ENCODE measurements at places on chromosomes 3 and 15.

- no peak for DNase-seq
Observed at GRCh38 chr3:153437666-153438065, 275.6 kb downstream of the RAP2B start.

- DNase-seq, result no peak
Observed at GRCh38 chr3:187698499-187699399, 3.6 kb downstream of the RTP2 start.

GRCh38 chr15:59313641-59314332, 58.9 kb downstream of the MYO1E start:
- DNase-seq, result no peak

DNA sequence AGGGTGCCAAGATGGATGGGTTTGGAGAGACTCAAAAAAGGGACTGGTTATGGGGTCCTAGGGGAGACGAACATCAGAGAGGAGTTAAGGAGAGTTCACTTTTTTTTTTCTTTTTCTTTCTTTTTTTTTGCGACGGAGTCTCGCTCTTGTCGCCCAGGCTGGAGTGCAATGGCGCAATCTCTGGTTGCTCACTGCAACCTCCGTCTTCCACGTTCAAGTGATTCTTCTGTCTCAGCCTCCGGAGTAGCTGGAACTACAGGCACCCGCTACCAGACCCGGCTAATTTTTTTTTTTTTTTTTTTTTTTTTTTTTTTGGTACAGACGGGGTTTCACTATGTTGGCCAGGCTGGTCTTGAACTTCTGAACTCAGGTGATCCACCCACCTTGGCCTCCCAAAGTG, 1.2 kb downstream of the SPINT1 start:
- DNase-seq, result no peak

- DNase-seq, result no peak
Observed at GRCh38 chr3:150806185-150806835, 43.3 kb upstream of the SIAH2 start.

DNA sequence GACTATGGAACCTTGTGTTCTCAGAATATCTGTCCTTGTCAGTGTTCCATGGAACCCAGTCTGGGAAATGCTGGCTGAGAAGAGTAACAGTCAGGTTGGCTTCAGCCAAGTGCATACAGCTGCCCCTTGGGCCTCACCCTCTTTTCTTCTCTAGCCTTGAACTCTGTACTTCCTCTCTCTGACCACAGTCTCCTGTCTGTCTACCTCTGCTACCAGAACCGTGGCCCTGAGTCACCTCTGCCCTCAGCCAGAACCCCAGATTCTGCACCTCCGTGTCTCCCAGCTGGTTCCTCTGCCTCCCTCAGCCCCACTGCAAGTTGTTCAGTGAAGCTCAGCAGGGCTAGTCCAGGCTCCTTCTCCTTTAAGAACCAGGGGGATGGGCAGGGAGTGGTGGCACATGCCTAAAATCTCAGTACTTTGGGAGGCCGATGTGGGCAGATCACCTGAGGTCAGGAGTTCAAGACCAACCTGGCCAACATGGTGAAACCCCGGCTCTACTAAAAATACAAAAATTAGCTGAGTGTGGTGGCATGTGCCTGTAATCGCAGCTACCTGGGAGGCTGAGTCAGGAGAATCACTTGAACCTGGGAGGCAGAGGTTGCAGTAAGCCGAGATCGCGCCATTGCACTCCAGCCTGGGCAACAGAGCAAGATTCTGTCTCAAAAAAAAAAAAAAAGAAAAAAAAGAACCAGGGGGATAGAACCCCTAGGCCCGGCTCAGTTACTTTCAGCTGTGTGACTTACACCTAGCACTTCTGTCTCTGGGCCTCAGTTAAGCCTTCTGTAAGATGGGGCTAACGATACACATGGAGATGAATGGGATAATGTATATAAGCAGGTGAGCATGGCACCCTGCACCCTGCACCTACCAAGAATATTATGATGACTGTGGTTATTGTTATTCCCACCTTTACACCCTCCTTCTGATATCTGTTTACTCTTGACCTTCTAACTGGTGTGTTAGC, 24.3 kb upstream of the TATDN2 start:
- DNase-seq, result peak; percentile 45

DNA sequence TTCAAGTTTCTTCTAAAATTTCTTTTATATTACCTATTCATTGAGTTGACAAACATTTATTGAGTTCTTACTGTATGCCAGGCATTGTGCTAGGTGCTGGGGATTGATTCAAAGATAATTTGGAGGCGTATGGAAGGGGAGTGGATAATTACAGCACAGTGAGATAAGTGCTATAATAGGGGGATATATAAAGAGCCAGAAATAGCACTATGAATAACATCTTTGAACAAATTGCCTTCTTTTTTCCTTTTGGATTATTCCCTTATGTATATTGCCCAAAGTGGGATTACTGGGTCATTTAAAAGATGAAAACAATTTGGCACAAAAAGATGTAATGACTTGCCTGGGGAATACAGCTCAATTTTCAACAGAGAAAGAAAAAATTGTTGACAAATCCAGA, 64.6 kb downstream of the LPP start:
- no peak for DNase-seq

DNA sequence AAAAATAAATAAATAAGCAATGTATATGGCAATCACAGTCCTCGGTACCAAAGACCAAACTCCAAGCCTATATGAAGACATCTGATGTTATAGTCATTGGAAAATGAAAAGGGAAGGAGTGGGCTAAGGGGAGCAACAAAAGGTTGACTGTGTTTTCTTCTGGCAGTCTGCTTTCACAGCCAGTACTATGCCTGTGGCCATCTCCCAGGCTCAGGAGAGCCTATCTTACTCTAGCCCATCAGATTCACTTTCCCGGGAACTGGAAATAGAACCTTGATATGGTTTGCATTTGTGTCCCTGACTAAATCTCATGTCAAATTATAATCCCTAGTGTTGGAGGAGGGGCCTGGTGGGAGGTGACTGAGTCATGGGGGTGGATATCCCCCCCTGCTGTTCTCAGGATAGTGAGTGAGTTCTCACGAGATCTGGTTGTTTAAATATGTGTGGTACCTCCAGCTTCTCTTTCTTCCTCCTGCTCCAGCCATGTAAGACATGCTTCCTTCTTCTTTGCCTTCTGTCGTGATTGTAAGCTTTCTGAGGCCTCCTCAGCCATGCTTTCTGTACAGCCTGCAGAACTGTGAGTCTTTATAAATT, 105.3 kb downstream of the PLCH1 start:
- DNase-seq, result no peak

GRCh38 chr3:10775259-10775658, 40.8 kb upstream of the SLC6A11 start:
- no peak for DNase-seq

DNA sequence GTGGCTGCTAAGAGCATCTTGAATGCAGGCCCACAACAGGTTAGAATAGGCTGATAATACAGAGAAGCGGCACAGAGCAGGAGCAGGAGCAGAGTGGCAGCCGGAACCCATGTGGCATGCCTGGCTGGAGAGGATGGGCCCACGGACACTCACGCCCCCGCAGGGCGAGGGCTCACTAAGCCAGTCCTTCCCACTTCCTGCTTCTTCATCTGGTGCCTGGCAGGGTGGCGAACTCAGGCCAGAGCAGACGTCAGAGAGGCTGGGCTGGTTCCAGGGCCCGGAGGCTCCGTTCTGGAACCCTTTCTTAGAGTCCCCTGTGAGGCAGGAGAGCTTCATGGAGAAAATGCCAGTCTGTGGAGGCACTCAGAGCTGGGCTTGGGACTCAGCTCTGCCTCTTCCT, 195.1 kb downstream of the NTRK3 start:
- DNase-seq, result no peak

- no peak for DNase-seq
Observed at GRCh38 chr3:46135475-46135874, 72.6 kb downstream of the CCR1 start.

- DNase-seq, result no peak
Observed at GRCh38 chr3:127820221-127820825, 2.0 kb downstream of the MGLL start.

GRCh38 chr15:31125061-31125460, 23.5 kb upstream of the TRPM1 start:
- DNase-seq, result no peak

- DNase-seq, result no peak
Observed at GRCh38 chr15:49979705-49980382, 139.2 kb downstream of the ATP8B4 start.

DNA sequence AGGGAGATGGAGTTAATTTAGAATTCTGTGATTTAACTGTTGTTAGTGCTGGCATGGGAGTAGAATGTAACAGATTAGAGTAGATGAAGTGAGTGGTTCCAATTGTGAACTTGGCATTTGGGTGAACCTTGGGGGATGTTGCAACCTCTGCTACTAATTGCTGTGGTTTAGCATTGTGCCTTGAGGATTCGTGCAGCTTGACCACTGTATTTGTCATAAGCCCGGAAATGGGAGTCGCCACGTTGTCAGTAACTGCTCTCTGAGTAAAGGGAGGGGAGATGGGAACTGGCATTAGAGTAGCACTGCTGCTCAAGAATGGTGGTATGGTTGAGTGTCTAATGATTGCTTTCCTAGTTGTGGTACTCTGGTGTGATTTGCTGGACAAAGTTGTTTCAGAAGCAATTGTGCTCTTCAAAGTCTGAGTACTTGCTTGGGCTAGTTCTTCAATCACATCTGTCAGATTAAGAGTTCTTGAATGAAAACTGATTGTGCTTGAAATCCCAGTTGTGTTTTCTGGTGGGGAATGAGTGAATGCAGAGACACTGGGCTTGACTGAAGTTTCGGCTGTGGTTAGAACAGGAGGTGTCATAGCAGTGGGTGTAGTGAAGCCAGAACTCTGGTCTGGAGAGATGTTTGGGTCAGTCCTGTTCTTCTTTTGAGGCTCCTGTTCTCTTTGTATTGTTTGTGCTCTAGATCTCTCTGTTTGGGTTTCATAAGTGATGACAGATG, 15.4 kb downstream of the IGSF10 start:
- DNase-seq, result no peak

- DNase-seq, result no peak
Observed at GRCh38 chr3:46395210-46395661, 11.6 kb downstream of the CCR5AS start.

DNA sequence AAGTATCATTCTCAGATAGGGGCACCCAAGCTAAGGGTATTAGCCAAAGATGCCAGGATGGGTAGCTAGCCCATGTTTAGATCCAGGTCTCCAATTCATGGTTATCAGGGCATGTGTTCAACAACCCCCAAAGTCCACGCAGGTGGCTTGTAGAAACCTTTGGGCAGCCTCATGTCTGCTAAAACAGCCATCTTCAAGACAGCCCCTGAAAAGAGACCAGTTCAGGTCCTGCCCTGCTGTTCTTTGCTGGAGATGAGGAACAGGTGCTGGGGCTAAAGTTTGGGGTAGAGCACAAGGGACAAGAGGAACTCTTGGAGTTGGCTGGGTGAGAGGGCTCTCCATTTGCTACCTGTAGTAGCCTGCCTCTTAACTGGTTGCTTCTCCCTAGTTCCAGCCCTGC, 4.6 kb downstream of the PPM1M start:
- DNase-seq, result peak; percentile 4

DNA sequence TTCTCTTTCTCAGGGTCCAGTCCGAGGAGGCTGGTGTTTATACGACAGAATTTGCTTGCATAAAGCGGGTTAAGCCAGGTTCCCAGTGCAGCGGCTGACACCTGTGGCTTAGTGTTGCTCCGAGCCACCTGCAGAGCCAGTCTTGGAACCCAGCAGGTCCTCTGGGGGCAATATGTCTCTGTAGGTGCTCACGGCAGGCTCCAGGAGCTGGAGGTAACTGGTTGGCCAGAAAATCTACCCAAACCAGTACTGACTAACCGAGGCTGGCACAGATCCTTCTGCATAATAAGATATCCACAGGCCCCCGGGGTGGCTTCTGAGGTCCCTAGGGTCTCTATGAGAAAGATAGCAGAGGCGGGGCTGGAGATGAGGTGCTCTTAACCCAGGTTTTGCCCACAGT, 3.2 kb downstream of the MGLL start:
- DNase-seq, result no peak
